Fibroblast of skin of back (primary cell): ENCODE measurements at places on chromosomes 12 and 14.

GRCh38 chr12:76237086-76237701 lies 111.0 kb downstream of the BBS10 start:
- no peak for DNase-seq

- DNase-seq = no peak
Measured at GRCh38 chr12:53869500-53869899, 69.1 kb upstream of the HOXC13 start.

- no peak for DNase-seq
Measured at GRCh38 chr14:94031883-94032279, 5.7 kb downstream of the OTUB2 start.

DNA sequence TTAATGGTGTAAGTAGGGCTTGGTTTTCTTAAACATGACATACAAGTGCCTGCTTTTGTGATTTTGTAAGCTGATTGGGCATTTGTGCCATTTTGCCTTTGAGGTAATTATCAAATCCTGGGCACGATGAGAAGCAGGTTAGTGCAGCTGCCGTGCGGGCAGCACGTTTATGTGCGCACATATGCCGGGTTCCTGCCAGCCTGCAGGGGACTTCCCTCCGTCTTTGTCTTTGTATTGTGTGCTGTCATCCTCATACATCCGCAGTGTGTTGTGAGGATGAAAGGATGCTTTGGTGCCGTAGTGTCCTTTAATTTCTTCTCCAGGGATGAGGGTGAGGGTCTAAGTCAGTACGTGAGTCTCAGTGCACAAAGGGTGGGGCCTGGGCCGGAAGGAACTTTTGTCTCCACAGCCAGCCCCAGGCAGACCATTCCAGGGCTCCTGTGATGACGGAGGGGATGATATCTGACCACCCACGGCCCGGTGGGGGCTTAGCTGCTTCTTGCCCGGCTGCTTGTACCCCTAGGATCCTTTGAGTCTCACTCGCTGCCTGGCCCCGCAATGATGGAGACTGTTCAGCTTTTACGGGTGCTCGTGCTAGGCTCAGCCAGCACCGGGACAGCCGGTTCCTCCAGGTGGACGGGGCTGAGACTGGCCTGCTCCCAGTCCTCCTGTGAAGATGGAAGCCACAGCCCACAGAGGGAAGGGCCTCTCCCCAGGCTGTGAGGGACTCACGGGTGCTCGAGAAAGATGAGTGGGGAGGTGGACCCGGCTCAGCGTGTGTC lies 54.6 kb downstream of the ADGRD1 start:
- DNase-seq = no peak

- no peak for DNase-seq
Measured at GRCh38 chr14:96197969-96198368, 6.7 kb upstream of the BDKRB2 start.

DNA sequence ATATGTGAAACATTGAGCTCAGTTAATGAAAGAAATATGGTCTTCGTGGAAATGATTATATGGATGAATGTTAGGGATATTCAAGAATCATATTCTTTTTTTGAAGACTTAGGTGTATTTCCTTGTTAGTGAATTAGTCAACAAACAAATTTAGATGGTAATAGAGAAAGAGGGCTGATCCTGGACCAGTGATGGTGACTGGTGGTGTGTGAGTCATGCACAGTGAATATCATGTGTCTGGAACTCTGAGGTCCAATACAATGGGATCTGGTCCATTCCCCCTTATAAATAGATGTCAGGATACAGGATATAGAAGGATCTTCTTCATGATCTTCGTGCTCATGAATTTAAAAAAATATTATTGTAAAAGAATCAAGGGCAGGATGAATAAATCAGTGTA lies 64.4 kb upstream of the RTL1 start:
- DNase-seq = no peak

GRCh38 chr12:57514720-57515407 lies 5.5 kb downstream of the DDIT3 start:
- no peak for DNase-seq
